ENCODE measurements at places on chromosomes 6 and 20.

- no peak for DNase-seq
Observed at GRCh38 chr20:53127027-53127426, 154.9 kb downstream of the TSHZ2 start.

DNA sequence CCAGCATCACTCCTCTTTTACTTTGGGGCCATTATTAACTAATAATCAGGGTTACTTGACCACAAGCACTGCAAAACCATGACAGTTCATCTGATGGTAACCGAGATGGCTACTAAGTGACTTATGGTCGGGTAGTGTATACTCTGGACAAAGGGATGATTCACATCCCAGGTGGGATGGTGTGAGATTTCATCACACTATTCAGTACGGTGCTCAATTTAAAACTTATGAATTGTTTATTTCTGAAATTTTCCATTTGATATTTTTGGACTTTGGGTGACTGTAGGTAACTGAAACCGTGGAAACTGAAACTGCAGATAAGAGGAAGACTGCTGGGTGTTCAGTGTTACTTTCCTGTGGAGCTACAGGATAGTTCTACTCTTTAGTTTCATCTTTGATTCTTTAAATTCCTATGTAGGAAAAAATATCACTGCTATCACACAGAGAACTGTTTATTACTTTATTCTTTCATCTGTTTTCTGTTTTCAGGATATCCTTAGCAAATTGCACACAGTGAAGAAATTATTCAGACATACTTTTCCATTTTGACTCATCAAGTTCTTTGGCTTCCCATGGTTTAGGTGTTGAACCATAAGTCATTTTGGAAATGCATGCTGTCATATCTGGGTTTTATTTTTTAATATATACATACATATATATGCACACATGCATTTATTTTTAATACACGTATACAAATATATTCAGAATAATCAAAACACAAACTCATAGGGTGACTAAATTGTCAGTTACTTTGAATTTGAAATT lies 59.1 kb upstream of the C20orf144 start:
- DNase-seq, result no peak

- DNase-seq, result no peak
Observed at GRCh38 chr20:20341371-20341770, 26.5 kb upstream of the INSM1 start.

DNA sequence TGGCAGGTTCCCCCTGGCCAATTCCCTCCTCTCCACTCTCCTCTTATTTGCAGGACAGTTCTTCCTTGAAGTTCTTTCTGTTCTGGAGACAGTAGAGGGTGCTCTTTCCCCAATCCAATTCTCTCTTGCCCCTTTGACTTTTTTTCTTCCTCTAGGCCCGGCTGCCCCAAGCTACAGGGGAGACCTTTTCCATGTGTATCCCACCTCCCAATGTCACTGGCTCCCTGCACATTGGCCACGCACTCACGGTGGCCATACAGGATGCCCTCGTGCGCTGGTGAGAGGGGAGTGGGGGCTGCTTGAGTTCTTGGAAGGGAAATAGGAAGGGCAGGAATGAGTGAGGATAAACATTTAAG lies 1.5 kb downstream of the VARS2 start:
- DNase-seq, result peak; percentile 88

DNA sequence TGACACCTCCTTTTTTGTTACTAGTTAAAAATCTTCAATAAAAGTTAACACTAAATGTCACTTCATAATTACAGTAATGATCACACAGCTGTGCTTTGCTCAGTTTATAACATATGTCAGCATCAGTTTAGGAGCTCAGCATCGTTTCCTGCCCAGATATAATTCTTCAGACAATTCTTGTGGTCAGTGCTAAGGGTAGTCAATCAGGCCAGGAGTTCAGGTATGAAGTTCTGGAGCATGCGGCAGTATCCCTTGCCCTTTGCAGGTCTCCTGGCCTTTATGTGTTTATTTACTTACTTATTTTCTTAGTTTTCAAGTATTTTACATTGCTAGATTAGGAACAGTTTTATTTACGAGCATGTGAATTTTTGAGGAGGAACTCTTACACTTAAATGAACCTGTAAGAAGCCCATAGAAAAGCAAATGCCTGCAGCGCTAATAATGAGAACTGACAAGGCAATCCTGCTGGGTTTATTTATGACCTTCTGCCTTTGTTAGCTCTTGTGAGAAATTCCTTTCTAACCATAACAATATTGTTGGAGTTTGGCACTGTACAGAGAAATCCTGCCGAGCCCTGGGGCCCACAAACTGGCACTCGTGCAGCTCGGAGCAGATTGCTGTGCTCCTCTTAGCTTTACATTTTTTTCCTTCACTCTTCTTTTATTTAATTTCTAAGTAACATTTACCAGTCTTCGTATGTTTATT lies 252.8 kb downstream of the TMEM242 start:
- DNase-seq, result no peak

GRCh38 chr6:43709654-43710303 lies 22.2 kb upstream of the MRPS18A start:
- DNase-seq, result no peak

GRCh38 chr6:40520084-40520483 lies 67.1 kb downstream of the LRFN2 start:
- DNase-seq, result no peak

DNA sequence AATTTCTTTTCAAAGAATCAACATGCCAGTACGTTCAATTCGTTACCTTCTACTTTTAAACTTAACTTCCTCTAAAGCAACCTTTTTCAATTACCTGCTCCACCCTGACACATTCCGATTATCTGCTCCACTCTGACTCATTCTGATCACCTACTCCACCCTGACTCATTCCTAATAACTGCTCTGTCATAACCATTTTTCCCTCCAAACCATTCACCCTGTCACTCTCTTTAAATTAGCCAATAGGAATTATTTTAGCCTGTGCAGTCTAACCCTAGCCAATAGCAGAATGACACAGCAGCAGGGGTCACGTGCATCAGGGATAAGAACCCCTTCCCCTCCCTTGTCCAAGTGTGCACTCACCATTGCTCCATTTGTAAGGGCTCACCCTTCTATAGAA lies 557.4 kb upstream of the EYS start:
- no peak for DNase-seq

GRCh38 chr20:401682-402495 lies 6.2 kb upstream of the RBCK1 start:
- DNase-seq, result no peak

DNA sequence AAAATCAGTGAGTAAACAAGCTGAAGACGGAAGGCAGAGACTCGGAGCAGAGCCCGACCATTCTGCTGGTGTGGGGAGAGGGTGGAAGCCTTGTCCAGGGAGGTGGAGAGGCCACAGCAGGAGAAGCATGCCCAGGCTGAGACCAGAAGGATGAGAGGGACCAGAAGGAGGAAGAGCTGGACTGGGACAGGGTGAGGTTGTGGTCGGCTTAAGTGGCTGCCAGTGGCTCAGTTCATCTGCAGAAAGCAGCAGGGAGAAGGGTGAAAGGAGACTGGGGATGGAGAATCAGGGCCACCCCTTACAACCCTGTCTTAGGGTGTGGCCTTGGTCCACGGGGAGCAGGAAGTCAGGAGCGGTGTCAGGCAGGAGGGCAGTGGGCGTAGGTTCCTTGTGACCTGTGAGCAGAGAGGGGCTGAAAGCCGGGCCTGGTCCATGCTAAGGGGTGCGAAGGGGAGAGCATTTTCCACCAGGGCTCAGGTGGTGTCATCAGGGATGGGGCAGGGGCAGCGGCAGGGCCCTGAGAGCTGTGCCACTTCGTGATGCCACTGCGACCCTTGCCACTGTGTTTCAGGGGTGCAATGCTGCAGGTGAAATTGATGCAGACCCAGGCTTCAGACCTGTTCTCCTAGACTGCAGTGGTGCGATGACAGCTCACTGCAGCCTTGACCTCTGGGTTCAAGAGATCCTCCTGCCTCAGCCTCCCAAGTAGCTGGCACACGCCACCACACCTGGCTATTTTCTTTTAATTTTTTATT lies 81.1 kb downstream of the TTLL2 start:
- DNase-seq, result no peak

- peak; percentile 69 for DNase-seq
Observed at GRCh38 chr6:167244991-167245390, 46.1 kb upstream of the UNC93A start.

GRCh38 chr20:17636523-17637412 lies 45.3 kb downstream of the RRBP1 start:
- DNase-seq, result peak; percentile 85

Measured in iPS-NIHi11 (cell line).